Stimulated activated CD4-positive, alpha-beta T cell treated with anti-CD3 and anti-CD28 coated beads, Interleukin-2, amount 100 ng/mL, for 24 hours (primary cell): ENCODE measurements at places on chromosomes 7 and 10.

DNA sequence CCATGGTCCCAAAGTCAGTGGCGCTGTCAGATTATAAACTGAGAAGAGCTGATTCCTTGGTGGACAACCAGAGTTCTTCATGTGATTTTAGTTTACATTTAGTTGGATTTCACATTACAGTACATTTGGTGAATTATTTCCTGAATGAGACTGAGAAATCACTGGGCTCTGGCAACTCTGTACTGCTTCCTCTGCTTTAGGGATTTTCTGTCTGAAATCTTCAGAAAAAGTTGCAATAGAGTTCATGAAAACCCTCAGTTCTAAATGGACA is 242.6 kb downstream of the BICC1 start:
- DNase-seq: no peak

DNA sequence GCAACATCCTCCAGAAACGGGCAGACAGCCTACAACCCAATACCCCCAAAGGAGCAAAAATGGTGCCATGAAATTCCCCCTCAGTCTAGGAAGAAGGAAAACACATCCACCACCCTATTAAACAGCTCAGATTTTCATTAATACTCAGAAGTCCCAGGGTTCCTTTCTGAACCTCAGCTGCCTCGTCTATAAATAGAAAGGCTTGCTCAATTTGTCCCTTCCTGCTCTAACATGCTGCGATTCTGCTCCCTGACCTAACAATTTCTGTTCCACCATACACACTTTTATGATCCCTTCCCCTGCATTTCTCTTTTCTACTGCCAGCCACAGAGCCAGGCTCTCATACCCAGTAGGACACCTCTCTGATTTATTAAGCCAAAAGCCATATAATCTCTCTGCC is 68.1 kb downstream of the MTERF1 start:
- DNase-seq: no peak

- DNase-seq: no peak
Measured at GRCh38 chr7:131285556-131285955, 42.1 kb upstream of the MKLN1 start.

DNA sequence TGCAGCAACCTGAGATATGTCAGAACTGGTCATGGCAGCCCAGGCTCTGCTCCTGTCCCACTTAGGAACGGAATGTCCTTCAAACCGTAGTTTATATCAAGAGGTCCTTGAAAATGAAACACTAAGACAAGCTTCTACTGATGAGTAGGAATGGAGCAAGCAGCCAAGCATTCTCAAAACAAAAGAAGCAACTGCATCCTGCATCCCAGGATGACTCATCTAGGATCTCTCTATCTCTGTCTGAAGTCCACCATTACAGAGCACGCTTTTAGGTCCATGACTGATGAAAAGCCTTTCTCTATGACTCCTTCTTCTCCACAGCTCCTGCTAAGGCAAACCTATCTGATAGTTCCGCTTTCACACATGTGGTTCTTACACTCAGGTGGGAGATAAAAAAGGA is 16.3 kb downstream of the MBL2 start:
- no peak for DNase-seq

- no peak for DNase-seq
Measured at GRCh38 chr7:11760372-11760771, 71.6 kb downstream of the THSD7A start.

GRCh38 chr7:89607792-89608191 is 546.5 kb upstream of the STEAP1 start:
- no peak for DNase-seq

DNA sequence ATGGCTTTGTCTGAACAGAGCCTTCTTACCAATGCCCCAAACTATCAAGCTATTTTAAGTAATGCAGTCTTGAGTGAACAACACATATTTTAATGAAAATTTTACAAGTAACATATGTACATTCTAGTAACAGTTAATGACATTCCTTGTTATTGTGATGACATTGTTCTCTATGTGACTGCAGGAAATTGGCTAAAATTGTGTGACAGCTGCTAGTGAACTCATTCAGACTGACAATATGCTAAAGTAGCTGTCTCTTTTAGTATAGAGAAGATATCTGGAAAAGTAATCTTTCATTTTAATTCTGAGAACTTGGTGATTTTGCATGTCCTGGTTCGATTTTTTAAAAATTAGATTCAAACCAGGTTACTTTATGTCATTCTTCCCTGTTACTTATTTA is 259.8 kb upstream of the MAGI2 start:
- no peak for DNase-seq

DNA sequence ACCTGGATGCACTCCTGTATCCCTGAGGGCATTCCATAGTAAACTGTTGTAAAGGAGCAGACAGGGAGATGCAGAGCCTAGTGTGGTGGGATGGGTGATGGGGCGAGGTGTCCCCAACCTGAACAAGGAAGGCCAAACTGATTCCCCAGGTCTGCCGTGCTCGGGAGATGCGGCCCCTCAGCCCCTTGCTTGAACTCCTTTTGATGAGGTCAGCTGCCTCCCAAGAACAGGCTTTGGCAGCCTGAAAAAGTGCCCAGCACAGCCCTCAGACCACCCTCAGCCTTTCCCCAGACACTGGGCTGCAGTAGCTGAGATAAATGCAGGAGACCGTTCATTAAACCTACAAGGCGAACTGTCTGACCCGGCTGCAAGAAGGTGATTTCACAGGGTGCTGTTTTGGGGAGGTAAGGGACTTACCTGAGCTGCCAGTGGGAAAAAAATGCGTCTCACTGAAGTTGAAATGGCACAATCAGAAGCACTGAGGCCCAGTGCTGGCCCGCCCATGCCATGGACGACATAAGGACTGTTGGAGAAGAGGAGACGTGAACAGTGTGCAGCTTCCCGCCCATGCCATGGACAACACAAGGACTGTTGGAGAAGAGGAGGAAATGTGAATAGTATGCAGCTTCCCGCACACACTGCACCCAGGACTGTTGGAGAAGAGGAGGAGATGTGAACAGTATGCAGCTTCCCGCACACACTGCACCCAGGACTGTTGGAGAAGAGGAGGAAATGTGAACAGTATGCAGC is 148.4 kb upstream of the FAM20C start:
- peak; percentile 11 for DNase-seq
